ENCODE measurements at places on chromosomes 2 and 18.

- DNase-seq: no peak
Measured at GRCh38 chr2:208384637-208385036, 22.0 kb upstream of the PTH2R start.

GRCh38 chr18:14940735-14941134 lies 192.8 kb downstream of the ANKRD30B start:
- DNase-seq: no peak

GRCh38 chr2:107721178-107721577 lies 105.5 kb upstream of the RGPD4 start:
- peak; percentile 35 for DNase-seq

DNA sequence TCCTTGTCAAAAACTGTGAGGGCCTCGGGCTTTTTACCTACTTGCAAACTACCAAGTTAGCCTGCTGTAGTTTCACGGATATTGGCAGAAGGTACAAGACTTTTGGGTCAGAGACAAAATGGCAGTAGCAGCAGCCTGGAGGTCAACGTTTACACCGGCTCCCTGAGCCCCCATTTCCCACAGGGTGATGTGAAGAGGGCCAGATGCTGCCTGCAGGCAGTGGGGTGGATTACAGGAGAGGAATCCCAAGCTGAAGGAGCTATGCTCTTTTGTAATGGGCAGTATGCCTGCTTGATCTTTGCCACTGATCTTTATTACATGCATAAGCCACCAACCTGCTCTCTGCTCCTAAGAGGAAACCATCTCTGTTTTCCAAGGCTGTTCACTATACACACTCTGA lies 29.5 kb upstream of the SP5 start:
- no peak for DNase-seq

DNA sequence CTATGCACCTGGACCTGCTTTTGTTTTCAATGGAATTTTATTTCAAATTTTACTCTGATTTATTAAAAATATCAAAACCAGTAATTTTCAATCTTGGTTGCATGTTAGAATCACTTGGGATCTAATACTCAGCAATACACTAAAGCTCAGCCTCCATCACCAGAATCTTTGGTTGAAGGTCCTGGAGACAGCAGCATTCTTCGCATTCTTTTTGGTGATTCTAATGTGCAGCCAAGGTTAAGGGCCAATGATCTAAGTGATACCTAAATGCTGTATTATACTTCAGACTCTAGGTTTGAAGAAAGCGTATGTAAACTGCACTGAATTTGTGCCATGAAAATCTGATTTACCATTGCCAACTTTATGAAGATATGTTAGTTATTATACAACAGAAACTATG lies 493.1 kb downstream of the XIRP2 start:
- DNase-seq: no peak

- DNase-seq: no peak
Measured at GRCh38 chr2:189249901-189250300, 70.3 kb upstream of the COL5A2 start.

DNA sequence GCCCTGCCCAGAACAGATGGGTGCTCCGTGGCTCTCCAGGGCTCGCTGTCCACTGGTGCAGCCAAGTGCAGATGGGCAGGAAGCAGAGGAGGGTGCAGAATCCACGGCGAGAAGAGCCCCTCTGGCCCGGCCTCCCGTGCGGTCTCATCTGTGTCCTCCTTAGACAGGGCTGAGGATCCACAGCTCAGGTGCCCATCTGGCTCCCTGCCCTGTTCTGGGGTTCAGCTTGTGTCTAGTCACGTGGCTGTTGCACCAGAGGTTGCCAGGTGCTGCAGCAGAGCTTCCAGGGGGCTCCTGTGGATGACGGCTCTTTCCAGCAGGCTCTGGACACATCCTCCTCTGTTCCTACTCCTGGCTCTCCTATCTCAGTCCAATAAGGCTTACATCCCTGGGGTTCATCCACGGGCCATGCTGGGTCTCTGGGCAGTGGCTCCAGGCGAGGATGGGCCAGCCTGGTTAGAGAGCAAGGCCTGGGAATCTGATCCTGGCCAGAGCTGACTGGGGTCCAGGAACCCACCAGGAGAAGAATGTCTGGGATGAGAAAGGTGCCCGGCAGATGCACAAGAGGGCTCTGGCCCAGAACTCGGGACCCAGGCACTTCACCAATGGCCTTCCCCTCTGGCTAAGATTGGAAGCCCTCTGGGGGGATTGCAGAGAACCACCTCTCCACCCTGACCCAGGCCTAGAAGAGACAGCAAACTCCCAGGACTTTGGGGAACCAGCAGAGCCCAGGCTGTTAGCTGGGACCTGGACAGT lies 116.3 kb upstream of the ID2 start:
- no peak for DNase-seq

DNA sequence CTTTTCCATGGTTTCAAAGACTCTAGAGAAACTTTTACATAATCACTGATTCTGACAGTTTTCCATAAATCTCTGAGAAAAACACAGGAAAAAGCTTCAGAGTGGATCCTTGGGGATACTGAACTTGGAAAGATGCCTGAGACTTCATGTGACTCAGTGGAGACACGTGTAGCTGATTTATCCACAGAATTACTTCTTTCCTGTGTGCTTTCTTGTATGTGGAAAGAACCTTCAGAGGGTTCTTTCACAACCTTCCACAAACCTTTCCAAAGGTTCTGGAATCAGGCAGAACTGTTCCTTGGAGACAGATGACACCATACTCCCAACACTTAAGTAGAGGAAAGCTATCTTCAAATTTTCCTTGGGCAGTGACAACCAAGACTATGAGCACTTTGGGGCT lies 207.2 kb downstream of the RND3 start:
- DNase-seq: no peak

DNA sequence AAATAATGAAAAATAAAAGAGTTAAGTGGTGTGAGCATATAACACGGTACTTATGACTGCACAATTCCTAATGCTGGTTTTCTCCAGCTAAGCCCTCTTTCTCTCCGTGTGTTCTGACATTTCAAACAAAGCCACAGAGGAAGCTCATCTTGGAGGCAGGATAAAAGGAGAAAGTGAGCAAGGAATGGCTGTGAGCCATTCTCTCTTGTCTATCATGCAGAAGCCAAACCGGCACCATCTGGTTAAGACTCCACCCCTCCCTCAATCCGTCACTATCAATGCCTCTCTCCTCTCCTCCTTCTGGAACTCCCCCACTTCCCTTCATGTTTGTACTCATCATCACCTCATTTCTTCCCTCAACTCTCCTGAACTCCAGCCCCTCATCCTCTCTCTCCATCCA lies 210.4 kb downstream of the TMEM163 start:
- peak; percentile 62 for DNase-seq

- no peak for DNase-seq
Measured at GRCh38 chr2:6590442-6590841, 275.3 kb downstream of the CMPK2 start.

DNA sequence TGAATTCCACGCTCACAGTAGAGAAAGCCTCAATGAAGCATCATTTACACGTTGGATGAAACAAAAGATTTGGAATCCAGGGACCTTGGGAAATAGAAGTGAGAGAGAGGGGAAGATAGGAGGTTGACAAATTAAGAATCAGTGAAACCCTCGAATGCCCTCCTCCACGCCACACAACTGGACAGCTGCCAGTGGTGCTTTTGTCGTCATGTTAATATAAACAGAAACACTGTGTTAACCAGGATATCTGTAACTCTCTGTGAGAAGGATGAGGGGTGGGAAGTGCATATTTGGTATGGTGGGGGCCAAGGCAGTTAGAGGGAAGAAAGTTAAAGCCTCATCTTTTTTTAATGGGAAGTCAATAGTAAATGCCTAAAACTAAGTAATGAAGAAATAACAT lies 108.7 kb downstream of the GFPT1 start:
- DNase-seq: no peak

DNA sequence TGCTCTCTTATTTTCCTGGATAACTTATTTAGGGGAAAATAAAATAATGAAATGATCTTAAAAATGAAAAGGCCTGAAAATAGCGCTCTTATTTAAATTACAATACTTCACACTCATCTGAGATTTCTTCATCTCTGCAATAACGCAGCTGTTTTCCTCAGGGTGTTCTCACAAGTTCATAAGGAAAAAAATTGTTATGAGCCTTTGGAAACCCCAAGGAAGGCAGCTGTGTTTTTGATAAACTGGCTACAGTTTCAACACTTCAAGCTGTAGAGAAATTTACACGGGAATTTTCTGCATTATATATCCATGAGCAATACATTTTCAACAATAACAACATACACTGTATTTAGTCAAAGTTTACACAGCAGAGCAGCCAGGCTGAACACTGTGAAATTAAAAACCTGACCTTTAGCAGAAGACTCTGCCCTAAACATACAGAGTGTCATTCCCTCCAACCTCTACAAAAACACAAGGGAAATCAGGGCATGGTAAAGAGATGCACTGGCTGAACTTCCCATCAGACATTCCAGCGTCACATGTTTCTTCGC lies 959.6 kb downstream of the SLC4A3 start:
- no peak for DNase-seq

DNA sequence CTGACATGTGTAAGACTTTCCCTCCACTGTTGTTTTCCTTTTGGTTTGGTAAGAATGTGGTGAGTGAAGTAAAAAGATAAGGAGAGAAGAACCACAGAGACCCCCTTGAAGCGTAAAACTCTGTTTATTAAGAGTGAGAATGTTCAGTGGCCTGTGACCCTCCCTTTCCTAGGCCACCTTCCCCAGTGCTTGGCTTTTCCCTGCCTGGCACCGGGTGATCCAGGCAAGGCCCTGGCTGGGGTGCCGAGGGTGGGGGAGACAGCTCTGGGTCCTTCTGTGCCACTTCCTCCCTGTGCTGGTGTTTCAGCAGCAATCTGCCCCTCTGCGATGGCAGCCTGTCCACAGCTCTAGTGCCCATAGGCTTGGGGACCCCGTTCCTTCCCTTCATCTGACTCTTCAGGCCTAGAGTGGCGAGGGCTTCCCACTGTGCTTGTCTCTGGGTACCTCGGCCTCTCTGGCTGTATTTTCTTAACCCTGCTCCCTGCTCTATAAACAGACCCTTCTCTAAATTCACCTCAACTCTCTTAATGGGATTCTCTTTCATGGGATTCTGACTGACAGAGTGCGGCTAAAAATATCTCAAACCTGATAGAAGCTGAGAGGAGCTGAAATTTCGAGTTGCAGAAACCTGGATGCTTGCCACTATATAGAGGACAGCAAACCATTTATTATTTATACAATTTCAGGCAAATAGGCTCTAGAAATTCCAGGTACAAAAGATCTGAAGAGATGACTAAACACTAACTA lies 461.0 kb downstream of the DLGAP1 start:
- no peak for DNase-seq

DNA sequence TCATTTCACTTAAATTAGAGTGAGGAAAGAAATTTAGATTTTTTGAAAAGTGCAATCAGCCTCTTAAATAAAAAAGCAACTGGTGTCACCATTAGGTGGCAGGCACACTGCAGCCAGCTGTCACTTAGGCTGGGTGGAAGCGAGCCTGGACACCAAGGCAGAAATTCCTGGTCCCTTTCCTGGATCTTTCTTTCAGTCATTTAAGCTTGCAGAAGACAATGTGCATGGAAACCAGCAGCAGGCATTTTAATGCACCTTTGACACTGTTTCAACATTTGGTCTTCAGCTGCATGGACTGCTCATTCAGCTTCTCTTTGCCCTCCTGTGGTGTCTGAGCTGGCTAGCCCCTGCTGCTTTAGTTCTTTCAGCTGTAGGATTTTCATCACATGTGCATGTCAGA lies 61.0 kb downstream of the AQP4 start:
- DNase-seq: no peak

- DNase-seq: peak; percentile 20
Measured at GRCh38 chr2:142989273-142990204, 112.1 kb downstream of the KYNU start.

GRCh38 chr2:10252224-10252623 lies 50.5 kb upstream of the HPCAL1 start:
- no peak for DNase-seq

- no peak for DNase-seq
Measured at GRCh38 chr2:75616406-75616805, 30.2 kb upstream of the MRPL19 start.

GRCh38 chr2:10170256-10170655 lies 47.7 kb downstream of the RRM2 start:
- no peak for DNase-seq

GRCh38 chr2:10538224-10538894 lies 90.2 kb upstream of the ODC1 start:
- DNase-seq: no peak

- DNase-seq: no peak
Measured at GRCh38 chr2:9796056-9797010, 46.9 kb upstream of the TAF1B start.

DNA sequence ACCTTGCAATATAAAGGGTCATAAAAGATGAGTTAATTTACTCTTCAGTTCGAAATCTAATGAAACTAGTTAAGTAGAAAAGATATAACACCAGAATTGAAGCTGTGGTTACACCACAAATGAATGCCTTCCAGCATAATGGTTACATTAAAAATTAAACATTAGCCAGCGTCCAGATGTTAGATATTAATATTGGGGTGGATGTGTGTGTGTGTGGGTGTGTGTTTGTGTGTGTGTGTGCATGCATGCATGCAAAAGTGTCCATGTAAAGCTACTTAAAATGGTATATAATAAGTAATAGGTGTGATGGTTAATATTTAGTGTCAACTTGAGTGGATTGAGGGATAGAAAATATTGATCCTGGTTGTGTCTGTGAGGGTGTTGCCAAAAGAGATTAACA lies 170.4 kb upstream of the FN1 start:
- DNase-seq: no peak

DNA sequence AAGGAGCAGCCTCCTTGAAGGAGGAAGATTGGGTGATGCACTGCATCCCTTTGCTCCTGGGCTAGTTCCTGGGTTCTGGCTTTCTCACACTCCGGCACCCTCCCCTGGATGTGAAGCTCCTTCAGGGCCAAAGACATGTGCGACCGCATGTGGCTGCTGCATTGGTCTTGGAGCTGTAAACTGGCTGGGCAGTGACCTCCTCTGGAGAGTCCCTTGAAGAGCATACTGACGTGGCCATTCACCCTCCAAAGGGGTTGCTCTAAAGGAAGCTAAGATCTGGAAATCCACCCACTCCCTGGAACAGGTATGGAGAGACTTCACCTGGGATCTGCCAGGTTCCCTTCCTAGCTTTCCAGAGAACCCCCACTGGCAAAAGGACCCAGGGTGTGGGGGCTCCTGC lies 62.1 kb downstream of the TMEM17 start:
- DNase-seq: no peak

DNA sequence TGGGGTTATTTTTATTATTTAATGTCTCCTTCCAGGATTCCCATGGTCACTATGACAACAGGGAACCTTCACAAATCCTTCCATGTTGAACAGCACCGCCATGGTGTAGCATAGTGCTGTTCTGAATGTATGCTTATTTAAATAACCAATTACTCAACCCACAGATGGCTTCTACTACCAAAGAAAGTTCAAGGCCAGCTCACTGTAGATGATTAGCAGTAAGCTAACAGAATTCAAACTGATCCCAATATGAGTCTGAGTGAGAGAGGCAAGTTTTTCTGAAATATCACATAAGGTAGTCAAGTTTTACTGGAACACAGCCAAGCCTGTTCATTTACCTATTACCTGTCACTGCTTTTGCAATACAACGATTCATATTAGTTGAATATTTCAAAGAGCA lies 51.2 kb downstream of the CLASP1 start:
- DNase-seq: no peak

GRCh38 chr2:176056406-176056805 lies 27.4 kb downstream of the EVX2 start:
- peak; percentile 93 for DNase-seq

GRCh38 chr2:126344493-126344892 lies 311.5 kb upstream of the GYPC start:
- DNase-seq: no peak

All from NCI-H1105 (cell line).